ENCODE measurements at places on chromosomes 12 and 14.
A peak's percentile ranks its signal among the peaks of the same experiment; 100 is the strongest.

GRCh38 chr14:77848031-77848430, 48.1 kb downstream of the ADCK1 start:
- DNase-seq, result no peak

- DNase-seq, result peak; percentile 16
These were observed 154.1 kb upstream of the ATP2B1 start for GRCh38 chr12:89862511-89863445.

DNA sequence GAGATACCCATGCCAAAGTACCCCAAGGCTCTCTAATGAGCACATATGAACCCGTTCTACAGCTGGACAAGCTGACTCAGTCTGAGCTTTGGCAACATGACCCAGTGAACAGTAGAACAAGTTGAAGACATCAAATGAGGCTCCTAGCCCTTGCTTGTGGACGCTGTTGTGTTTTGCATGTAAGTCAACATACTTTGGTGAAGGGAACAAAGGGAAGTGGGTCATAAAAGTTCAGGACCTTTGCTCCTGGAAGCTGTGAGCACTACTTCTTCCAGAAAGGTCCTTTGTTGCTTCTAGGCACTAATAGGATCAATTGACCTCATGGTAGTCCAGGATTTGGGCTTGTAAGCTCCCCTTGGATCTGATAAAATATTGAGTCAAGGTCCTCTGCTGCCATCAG, 613.5 kb upstream of the TBX3 start:
- no peak for DNase-seq

GRCh38 chr12:115096588-115097397, 412.8 kb upstream of the TBX3 start:
- DNase-seq, result no peak

DNA sequence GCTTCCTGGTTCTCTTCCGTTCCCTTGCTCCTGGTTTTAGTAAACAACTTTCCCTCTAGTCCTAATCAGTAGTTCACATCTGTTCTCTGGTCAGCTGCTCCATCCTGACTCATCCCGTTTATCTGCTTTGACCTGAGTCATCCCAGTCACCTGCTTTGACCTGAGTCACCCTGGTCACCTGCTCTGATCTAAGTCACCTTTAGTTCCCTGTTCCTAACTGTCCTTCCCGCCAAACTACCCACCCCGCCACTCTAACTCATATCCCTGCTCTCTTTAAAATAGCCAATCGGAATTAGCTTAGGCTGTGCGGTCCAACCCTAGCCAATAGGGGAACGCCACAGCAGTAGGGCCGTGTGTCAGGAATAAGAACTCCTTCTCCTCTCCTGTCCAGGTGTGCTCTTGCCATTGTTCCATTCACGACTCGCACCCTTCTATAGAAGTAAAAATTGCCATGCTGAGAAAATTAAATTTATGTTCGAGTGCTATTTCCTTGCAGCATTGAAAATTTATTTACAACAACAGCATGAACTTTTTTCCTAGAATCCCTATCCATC, 3.1 kb upstream of the ANKRD33 start:
- no peak for DNase-seq

GRCh38 chr12:127928615-127929571, 338.1 kb upstream of the TMEM132C start:
- DNase-seq, result no peak

- no peak for DNase-seq
These were observed 14.5 kb upstream of the HPD start for GRCh38 chr12:121873216-121873569.

DNA sequence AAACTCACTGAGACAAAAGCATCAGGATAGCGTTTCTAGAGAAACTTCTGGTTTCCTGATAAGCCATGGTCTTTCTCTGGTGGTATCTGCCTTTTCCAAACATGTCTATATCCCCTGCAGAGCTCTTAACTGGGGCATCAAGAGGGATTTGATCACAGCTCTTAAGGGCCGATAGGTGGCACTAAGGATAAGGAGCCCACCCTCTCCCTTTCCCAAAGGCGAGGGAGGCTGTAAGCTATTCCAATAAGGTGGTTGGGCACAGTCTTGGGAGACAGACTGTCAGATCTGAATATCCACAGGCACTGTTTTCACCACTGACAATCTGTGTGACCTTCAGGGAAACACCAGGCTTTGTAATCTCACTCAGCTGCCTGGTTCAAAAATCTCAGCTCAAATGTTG, 206.0 kb downstream of the ADGRD1 start:
- peak; percentile 6 for DNase-seq

DNA sequence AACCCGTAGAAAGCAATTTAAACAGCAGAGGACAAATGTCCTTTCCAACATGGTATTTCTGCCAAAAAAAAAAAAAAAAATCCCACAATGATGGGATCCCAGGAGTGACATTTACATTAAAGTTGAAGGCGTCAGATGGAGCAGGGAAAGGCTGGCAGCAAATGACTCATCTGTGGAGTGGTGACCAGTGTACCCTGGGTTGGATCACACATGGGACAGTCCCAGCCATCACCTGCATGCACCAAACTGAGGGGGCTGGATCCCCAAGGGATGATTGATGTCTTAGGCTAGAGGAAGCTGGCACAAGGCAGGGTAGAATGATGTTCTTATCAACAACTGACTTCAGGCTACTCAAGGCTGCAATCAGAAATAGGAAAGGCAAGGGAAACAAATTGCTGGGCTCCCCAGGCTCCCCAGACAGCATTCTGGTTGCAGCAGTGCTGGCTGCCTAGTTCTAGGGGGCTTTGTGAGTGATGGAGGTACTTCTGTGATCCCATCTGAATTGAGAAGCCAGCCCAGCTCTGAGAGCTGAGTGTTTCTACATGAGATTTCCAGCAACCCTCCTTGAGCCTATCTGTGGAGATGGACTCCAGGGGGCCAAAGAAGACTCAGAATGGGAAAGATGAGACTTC, 117.9 kb downstream of the DPF3 start:
- no peak for DNase-seq

DNA sequence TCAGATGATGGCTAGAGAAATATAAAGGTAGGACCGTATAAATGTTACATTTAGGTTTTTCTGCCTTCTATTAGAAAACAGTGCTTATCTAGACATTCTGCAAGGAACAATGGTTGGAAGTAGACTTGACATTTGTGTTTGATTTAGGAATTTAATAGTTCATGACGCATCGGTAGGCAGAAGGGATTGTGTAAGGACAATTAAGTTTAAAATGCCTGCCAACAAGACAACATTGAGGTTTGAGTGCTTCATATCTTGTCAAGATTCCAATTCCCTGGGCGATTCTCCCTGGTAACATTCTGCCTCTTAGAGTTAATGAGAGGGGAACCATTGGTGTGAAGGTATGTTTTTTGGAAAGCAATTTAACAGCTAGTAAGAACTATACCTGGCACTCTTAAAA, 186.8 kb upstream of the RBM19 start:
- no peak for DNase-seq

GRCh38 chr14:23033251-23033727, 1.4 kb downstream of the PSMB5 start:
- no peak for DNase-seq

DNA sequence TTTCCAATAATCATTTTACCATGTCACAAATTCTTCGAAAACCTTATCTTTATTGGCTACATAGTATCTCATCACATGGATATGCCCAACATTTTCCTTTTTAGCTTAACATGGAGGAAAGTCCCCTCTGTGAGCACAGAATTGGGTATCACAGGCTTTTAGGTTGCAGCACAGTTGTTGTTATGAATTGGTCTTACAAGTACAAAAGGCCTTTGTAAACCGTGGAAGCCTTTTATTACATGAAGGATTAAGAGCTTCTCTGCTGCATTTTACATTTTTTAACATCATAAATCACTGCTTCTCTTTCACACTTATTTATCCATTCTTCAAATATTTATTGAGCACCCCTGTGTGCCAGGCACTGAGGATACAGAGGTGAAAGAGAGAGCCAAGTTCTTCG, 26.2 kb downstream of the UBE3B start:
- DNase-seq, result no peak

GRCh38 chr12:57765003-57765697, 1.7 kb downstream of the CYP27B1 start:
- peak; percentile 66 for DNase-seq

DNA sequence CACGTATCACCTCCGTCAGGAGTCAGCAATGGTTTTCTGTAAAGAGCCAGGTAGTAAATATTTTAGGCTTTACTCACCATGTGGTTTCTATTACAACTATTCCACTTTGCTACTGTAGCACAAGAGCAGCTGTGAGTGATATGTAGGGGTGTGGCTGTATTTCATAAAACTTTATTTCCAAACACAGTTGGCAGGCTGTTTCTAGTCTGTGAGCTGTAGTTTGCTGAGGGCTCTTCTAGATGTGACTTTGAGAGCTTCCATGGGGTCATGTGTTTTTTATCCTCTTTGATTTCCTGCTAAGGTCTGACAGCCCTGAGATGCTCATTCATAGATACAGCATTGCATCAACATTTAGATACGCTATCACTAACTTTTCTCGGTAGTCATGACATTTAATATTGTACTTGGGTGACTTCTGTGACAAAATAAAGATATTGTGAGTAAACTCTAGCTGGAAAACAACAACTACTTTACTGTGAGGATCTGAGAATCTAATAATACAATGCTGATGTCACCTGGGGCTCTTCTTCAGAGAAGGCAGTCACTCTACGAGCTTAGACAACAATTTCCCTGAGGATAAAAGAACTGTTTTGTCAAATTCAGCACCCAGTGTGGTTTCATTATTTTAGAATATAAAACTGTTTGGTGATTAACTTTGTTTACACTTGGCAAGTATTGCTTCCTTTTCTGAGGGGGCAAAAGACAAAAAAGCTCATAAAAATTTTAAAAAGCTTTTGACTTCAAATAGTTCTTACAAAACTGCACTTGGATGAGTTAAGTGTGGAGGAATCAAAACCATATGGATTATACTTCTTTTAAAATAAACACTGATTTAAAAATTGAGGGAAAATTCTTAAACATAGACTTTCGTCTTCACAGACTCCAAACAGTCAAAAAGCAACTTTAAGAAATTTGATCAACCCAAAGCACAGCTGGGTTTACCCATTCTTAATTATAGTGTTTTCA, 231.2 kb upstream of the DCN start:
- DNase-seq, result peak; percentile 63

GRCh38 chr12:14357486-14357885, 8.0 kb upstream of the ATF7IP start:
- DNase-seq, result no peak

GRCh38 chr12:103884316-103884715, 43.3 kb upstream of the NT5DC3 start:
- DNase-seq, result peak; percentile 87

- peak; percentile 66 for DNase-seq
These were observed 19.4 kb downstream of the ACVRL1 start for GRCh38 chr12:51926718-51927117.

- DNase-seq, result no peak
These were observed 7.5 kb upstream of the MANSC4 start for GRCh38 chr12:27787559-27787958.

DNA sequence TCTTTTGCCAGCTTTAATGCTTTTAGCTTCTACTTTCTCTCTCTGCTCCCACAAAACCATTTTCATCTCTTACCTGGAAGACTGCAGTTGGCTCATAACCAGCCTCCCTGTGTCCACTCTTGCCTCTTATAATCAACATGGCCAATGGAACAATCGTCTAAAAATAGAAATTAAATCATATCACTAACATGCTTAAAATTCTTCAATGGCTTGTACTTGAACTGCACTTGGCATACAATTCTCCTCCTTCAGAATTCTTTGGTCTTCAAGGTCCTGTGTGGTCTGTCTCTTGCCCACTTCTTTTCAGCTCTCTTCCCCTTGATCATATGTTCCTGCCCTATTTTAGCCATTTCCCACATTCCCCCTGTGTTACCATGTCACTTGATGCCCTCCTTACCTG, 342.2 kb downstream of the ATP23 start:
- DNase-seq, result no peak

DNA sequence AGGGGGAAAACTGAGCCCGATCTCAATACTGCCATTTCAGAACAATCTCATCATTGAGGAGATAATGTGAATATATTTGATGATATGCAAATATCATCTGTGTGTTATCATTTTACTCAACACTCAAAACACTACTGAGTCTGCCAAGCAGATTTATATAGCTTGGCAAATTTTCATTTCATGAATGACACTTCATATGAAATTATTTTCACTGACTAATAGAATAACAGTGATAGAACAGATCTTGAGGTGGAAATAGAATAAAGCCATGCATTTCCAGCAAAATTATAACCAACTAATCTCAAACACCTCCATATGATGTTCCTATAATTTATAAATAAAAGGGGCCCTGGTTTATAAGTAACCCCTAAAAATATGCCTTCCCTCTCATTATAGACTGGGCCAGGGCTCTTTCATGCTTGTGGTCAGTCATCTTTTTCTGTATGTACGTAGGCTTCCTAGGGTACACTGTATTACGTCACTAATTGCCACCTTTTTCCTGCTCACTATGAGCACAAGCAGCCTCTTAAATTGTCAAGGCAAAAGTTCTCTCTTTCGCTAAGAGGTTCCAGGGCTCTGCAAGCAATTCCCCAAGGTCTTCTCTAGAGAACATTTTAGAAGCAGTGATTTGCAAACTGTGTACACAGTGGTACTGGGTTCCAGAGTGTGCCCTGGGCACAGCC, 197.1 kb upstream of the FOXN3 start:
- peak; percentile 58 for DNase-seq

- DNase-seq, result no peak
These were observed 54.0 kb downstream of the NCOR2 start for GRCh38 chr12:124513297-124513867.

DNA sequence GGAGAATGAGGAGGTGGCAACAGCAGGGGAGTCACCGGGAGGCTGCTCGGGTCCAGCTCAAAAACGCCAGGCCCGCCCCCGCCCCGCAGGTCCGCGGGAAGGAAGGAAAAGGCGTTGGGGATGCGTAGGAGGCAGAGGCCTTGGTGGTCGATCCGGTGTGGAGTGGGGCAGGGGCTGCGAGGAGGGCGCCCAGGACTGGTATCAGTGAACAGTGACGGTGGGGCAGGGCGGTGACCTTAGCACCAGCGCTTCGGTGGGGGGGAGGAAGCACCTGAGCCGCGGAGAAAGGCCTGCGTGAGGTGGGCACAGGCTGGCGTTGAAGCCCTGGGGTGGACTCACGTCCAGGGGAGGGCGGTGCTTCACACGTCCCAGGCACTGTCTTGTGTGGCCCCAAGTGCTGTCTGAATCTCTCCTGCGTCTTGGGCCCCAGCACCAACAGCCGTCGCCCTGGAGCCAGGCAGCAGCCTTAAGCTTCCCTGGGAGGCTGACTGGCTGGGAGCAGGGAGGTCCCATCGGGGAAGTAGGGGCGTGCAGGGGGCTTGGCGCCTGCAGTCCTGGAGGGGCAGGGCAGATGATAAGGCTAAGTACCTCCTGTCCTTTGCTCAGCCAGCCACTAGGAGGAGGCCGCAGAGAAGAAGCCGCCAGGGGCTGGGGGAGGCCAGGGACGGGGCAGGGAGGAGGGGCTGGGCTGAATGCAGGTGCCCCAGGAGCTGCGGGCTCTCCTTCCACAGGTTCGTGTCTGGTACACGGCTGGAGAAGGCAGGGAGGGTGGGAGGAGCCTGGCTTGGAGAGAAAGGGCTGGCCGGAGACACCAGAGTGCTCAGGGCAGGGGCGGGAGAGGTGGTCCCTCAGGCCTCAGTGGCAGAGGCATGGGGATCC, 26.5 kb downstream of the ZBTB42 start:
- DNase-seq, result peak; percentile 74

All from NCI-H69 (cell line).